ENCODE measurements at places on chromosomes 1 and 21.

DNA sequence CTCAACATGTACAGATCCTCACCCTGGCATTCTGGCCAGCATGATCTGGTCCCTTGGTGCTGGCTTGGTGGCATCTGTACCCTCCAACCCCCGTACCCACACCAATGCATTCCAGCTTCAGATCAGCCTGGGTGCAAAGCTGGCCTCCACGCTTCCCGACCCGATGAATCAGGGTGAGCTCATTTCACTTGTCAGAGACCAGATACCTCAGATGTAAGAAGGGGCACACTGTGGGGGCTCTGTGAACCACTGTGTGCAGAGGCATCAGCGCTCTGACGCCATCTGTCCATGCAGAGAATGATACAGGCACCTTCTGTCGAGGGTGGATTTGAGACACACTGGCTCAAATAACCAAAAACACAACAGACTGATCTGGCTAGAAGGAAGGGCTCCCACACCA is 76.6 kb downstream of the DMRTB1 start:
- no peak for DNase-seq

DNA sequence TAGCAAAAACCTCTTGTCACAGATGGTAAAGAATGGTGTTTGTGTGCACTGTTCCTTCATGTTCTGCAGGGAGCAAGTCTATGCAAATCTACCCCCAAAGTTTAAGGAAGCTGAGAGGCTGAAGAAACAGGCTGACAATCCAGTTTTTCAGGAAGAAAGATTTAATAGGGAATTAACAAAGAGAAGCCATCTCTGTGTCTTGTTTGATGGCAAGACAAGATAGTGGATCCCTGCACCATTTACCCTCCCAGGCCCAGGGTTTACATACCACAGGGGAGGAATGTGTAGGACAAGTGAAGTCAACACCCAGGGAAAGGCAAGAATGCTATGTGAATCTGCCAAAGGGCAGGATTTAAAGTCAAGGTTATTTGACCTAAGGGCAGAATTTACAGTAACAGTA is 48.1 kb upstream of the FNBP1L start:
- DNase-seq: no peak

GRCh38 chr1:71774705-71775104 is 507.6 kb downstream of the NEGR1 start:
- DNase-seq: no peak

DNA sequence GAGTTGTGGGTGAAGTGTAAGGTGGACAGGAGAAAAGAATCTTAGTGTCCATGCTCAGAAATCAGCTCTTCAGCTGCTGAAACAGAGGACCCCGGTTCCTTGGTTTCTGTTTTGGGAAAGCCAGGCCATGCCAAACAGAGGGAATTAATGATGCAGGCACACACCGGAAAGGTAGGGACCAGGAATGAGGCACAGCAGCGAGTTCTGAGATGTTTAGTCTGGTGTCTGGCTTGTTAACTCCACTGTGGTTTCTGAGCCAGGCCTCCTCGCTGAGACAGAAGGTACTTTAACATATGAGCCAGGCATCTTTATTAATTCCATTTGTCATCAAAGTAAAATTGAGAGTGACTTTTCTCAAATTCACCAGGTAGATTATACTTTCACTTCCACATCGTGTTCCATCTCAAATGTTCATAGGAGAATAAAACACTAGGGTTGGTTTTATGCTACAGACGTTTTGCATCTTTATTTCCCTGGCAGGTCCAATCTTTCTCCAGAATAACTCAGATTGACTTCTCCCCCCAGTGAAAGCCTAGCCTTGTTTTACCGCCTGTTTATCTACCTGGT is 23.5 kb downstream of the LRRC8D start:
- peak; percentile 55 for DNase-seq

- no peak for DNase-seq
These were observed 482.4 kb downstream of the OMA1 start for GRCh38 chr1:58064166-58064565.

DNA sequence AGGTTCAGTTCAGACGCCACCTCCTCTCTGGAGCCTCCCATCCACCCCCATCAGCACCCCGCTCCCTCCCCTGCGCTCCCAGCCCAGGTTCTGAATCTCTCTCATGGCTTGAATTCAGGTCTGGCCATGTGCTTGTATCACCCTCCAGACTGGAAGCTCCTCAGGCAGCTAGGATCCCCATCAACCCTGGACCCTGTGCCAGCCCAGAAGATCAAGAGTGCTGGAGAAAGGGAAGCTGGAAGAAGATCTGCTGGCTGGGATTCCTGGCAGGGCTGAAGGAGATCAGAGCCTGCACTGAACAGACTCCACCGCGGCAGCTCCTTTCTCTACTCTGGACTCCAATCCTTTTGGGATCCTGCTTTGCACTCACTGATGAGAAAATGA is 11.7 kb upstream of the TINAGL1 start:
- no peak for DNase-seq

DNA sequence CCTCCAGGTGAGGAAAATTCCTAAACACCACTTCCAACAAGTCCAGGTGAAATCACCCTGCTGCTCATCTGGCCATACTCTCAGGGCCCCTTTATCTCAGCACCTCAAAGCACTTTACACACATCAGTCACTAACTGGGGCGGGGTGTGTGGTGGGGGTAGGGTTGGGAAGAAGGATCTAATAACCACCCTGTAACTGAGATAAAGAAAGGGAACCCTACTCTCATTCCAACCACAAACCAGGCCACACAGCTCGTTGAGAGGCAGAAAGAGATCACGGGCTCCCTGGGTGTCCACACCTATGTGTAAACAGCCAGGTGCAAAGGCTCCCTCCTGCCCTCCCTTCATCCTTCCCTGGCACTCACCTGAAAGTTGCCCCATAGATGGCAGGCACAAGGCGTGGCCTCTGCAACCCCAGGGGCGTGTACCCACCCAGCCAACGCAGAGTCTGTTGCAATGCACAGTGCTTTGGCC is 20.4 kb downstream of the GPR161 start:
- DNase-seq: no peak

GRCh38 chr1:147091801-147092200 is 80.5 kb downstream of the PRKAB2 start:
- DNase-seq: no peak

DNA sequence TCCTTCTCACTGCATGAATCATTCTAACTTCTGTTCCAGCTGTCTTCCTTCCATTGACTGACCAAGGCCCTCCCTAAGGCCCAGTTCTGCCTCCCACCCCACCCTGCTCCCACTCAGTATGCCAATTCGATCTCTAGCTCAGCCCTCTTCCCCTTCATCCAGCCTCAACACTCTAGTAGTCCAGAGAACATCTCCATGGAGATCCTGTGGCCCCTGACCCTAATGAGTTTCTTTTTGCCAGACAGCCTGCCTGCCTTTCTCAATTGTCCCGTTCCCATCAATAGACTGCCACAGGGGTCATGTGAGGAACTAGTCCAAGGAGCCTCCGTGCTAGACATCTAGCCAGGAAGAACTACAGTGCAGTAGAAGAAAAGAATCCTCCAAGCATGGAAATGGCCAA is 26.4 kb downstream of the RRAGC start:
- no peak for DNase-seq

DNA sequence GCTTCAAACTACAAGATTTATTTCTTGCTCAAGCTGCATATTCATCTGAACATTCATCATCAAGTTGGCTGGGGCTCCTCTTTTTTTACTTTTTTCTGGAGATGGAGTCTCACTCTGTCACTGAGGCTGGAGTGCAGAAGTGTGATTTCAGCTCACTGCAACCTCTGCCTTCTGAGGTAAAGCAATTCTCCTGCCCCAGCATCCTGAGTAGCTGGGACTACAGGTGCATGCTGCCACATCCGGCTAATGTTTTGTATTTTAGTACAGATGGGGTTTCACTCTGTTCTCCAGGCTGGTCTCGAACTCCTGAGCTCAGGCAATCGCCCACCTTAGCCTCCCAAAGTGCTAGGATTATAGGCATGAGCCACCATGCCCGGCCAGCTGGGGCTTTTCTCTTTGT is 88.3 kb upstream of the C1orf105 start:
- DNase-seq: no peak

- no peak for DNase-seq
These were observed 170.6 kb upstream of the PROX1 start for GRCh38 chr1:213817156-213817555.

DNA sequence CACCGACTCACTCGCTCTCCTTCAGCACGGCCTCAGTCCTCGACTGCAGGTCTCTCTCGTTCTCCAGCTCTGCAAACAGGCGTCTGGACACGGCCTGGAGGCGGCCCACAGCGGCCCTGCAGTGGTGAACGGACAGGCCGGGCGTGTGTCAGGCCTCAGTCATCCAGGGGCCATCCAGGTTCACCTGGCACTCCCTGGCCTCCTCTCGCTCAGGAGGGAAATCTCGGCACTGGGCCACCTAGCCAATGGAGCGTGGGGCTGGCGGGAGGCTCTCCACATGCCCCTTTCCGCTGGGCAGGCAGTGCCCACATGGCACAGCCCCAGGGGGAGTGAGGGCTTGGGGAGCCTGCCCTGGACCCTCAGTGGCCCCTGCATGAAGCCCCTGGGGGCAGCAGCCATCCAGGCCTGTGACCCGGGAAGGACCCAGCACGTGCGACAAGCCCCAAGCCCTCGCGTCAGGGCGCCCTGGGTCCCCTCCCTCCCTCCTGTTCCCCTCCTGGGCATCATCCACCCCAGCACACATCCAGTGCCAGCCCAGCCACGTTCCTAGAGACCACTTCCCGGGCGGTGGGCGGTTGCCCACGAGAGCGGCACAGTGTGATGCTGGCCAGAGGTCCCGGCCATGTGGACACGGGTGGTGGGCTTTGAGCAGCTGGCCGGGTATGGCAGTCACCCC is 18.1 kb downstream of the CFAP74 start:
- DNase-seq: no peak

GRCh38 chr1:93164816-93165215 is 15.4 kb downstream of the TMED5 start:
- no peak for DNase-seq

DNA sequence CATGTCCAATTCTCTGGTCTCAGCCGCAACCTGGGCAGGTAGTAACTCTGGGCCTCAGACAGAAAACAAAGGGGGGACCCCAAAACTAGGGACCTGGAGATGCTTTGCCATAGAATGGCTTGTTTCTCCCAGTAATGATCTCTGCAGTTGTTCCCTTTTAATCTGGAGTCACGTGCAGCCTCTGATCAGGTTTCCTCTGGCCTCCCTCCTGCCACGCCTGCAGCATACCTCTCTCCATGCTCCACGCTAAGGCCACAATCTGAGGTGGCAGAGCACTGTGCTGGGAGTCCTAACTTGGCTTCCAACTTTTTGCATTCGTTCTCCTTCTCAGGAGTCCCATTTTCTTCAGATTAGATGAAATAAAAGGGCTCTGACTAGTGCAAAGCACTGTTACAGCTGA is 1.9 kb downstream of the PABPC4 start:
- no peak for DNase-seq

DNA sequence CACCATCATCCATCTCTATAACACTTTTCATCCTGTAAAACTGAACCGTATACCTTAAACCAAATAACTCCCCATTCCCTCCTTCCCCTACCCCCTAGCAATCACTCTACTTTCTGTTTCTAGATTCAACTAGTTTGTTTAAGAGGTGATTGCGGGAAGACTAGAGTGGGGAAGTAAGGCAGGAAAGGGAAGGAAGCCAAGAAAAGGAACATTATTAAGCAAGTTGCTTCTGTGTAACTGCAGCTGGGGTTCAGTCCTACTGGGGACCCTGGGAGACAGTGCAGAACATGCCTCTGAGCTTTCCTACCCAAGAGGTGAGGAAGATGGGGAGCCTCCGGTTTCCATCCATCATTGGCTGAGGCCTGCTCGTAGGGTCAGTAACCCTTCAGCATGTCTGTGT is 28.9 kb upstream of the H3-3A start:
- DNase-seq: no peak

- DNase-seq: peak; percentile 40
These were observed 6.6 kb downstream of the CCDC190 start for GRCh38 chr1:162854245-162854882.

DNA sequence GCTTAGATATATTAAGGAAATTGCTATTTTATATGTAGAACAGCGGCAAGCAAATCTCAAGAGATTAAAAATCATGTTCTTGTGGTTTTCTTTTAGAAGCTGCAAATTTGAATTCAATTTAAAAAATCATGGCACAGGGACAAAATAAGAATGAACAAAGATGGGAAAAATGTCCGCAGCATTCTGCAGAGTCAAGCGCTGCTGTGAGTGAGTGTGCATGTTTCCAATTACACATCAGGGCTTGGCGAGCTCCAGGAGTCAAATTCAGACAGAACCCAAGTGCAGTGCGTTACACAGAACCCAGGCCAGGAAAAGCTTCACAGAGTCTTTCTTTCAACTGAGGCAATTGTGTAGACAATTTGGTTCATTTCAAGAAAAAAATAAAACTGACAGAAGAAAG is 33.3 kb upstream of the ERG start:
- DNase-seq: no peak

- DNase-seq: no peak
These were observed 1.2 kb downstream of the TEKT2 start for GRCh38 chr1:36085126-36085525.

DNA sequence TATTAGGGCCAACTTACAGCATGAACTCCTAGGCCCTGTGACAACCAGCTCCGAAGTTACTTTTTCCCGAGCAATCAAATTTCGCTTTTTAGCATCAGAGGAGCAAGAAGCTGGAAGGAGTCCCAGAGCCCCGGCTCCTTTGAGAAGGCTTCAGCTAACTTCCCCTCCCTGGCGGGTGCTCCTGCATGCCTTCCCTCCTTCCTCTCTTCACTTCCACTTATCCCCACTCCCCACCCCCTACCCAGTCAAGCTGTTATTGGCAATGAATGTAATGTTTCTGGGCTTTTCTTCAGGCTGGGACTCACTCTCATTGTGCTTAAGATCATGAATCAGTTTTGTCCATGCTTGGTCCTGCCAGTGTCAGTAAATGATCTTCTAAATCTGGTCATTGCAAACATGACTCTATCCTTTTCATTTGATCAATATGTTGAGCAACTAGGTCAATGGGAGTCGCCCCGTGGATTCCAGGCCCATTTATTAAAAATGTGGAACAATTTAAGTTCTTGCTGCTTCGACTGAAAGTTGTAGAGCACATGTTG is 94.5 kb upstream of the TSPAN2 start:
- DNase-seq: no peak

DNA sequence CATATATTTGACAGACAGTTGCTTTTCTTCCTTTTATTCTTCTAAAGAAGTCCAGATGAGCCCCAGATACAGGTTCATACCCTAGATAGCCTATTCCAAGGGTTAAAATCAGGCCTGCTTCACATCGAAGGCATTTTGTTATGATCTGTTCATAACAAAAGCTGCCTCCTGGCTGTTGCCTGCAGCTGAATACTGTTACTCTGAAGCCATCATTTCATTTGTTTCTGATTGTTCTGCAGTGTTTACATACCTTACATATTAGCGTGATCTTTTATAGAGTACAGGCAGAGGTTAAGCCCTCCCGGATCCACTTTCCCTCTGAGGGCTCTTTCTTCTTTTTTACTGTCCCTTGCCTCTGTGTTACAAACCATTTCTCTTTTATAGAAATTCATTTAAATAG is 219.0 kb upstream of the HOOK1 start:
- no peak for DNase-seq

- DNase-seq: no peak
These were observed 12.5 kb upstream of the HNRNPR start for GRCh38 chr1:23356471-23357137.

DNA sequence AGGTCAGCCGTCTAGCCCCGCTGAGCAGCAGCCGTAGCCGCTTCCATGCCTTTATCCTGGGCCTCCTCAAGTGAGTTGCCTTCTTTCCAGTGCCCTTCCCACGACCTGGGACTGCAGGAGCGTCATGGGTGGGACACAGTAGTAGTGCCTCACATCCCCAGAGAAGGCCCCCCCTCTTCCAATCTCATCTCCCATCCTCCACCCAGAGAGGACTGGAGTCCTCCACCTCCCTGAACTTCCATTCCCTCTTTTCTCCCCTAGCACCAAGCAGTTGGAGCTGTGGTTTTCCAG is 4.9 kb downstream of the RUSC1 start:
- no peak for DNase-seq
